Activated CD4-positive, alpha-beta T cell treated with anti-CD3 and anti-CD28 coated beads for 36 hours (primary cell): ENCODE measurements at places on chromosomes 12 and 14.

DNA sequence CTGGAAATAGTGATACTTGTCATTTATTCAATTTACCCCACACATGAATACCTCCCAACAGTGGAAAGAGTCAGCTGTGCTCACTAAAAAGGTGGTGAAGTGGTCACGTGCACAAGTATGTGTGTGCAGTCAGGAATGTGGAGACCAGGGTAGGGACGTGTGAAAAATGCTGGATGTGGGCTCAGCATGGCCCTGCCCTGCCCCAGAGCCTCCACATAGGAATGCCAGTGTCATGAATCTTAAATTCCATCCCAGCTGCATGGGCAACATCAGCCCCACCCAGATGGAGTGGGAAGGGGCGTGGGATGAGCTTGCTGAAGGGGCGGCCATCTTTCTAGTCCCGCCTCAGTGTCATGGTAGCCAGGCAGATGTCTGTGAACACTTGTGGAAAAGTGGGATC is 87.7 kb downstream of the C12orf75 start:
- H3K4me1 ChIP-seq, result peaks cover 2% of the 10 kb centered on the region
- H3K27ac ChIP-seq, result no peak overlapping the region
- H3K27me3 ChIP-seq, result no peaks in the 10 kb centered on the region
- no peak overlapping the region for H3K4me3 ChIP-seq
- DNase-seq, result no peak
- H3K36me3 ChIP-seq, result no peaks in the 10 kb centered on the region

- DNase-seq, result peak; percentile 97
- H3K36me3 ChIP-seq, result peaks cover 24% of the 10 kb centered on the region
- peak within 1 kb of the TSS; percentile 80 for H3K4me3 ChIP-seq
Measured at GRCh38 chr14:73886449-73887317, at the start of gene ZNF410. ZNF410 (plus strand) TSS chr14:73886859; CDS start chr14:73892176, 5,317 bp downstream.

DNA sequence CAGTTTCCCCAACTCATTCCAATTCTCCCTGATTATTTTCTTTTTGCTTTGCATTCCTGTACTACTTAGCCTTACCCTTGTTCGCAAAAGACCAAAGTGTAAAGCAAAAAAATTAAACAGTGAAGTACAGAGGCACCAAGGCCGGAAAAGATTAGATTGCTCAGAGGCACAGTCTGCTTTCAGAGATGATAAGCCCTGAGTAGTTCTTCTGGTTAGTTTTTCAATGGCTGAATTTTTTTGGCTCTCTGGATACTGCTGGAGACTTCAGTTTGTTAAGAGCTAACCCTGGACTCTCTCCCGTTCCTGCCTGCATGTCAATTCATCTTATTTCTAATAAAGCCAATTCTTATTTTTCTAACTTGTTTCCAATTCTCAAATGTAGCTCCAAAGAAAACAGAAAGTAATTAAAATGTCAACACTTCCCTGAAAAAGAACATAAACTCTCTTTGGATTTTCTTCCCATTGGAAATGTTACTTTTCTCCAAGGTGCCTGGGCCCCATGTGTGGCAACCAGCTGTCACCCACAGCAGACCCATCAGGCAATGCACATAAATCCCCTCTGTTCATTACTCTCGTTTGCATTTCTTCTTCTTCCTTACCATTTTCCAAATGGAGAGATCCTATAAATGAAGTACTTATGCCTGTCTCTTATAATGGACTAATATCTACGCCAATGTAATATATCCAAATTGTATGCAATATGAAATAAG is 142.8 kb downstream of the BTG1 start:
- H3K36me3 ChIP-seq, result peaks cover 30% of the 10 kb centered on the region
- peak overlapping the region; percentile 26 for H3K4me3 ChIP-seq
- no peaks in the 10 kb centered on the region for H3K27me3 ChIP-seq
- DNase-seq, result no peak
- H3K4me1 ChIP-seq, result peaks cover 49% of the 10 kb centered on the region

GRCh38 chr12:41174602-41175001 is 13.5 kb upstream of the PDZRN4 start:
- H3K27me3 ChIP-seq, result no peaks in the 10 kb centered on the region
- DNase-seq, result no peak
- H3K4me1 ChIP-seq, result no peaks in the 10 kb centered on the region
- H3K4me3 ChIP-seq, result no peak overlapping the region
- no peaks in the 10 kb centered on the region for H3K36me3 ChIP-seq

GRCh38 chr12:104712477-104712876 is 245.6 kb downstream of the SLC41A2 start:
- no peak overlapping the region for H3K4me3 ChIP-seq
- peaks cover 29% of the 10 kb centered on the region for H3K4me1 ChIP-seq
- no peak for DNase-seq
- no peaks in the 10 kb centered on the region for H3K36me3 ChIP-seq
- no peaks in the 10 kb centered on the region for H3K27me3 ChIP-seq
- no peak overlapping the region for H3K27ac ChIP-seq

DNA sequence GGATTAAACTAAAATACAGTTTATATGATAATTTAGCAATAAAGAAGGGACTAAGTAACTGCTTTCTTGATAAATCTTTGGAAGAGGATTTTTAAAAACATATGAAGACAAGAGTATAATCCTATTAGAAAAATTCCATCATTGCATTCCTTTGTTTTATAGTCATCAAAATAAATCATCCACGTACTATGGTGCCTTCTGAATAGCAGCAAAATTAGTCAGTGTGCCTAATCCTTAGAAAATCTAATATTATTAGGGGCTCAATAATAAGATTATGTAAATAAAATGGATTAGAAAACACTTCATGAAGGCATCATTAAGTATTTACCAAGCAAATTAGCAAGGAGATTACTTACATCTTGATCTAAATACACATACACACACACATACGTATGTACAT is 102.1 kb downstream of the KCNH5 start:
- DNase-seq, result no peak
- peaks cover 3% of the 10 kb centered on the region for H3K27me3 ChIP-seq
- H3K36me3 ChIP-seq, result no peaks in the 10 kb centered on the region
- no peaks in the 10 kb centered on the region for H3K4me1 ChIP-seq
- no peak overlapping the region for H3K27ac ChIP-seq
- no peak overlapping the region for H3K4me3 ChIP-seq

DNA sequence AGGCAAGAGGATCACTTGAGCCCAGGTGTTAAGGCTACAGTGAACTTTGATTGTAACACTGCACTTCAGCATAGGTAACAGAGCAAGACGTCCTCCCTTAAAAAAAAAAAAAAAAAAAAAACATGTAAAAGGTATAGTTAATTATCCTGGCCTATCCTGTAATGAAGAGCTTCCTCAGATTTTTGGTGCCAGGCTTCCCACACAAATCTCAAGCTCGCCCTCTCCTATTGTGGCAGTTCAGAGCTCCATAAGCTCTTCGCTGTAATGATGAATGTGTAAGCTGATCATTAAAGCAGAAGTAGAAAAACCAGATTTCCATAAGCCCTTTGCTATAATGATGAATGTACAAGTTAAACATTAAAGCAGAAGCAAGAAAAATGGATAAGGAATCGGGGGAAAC is 2.0 kb upstream of the SLC39A2 start:
- H3K4me1 ChIP-seq, result peaks cover 32% of the 10 kb centered on the region
- H3K4me3 ChIP-seq, result no peak overlapping the region
- DNase-seq, result no peak

DNA sequence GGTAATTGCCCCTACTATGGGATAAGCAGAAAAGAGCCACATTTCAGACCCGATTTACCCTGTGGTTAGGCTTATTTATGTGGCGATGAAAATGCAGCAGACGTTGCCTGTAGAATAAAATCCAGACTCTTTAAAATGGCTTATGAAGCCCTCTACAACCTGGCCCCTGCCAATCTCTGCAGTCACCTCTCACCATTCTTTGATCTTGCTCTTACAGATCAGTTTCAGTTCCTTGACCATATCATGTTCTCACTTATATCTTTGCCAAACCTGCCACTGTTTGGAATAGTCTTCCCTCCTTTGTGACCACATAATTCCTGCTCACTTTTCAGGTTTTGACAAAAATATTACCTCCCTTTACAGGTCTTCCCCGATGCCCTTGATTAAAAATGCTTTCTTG is 264.3 kb upstream of the GARIN6 start:
- no peaks in the 10 kb centered on the region for H3K27me3 ChIP-seq
- no peak overlapping the region for H3K4me3 ChIP-seq
- H3K27ac ChIP-seq, result no peak overlapping the region
- no peaks in the 10 kb centered on the region for H3K4me1 ChIP-seq

- H3K36me3 ChIP-seq, result no peaks in the 10 kb centered on the region
- no peak overlapping the region for H3K27ac ChIP-seq
Measured at GRCh38 chr12:72242946-72243345, 29.2 kb upstream of the TRHDE start.

DNA sequence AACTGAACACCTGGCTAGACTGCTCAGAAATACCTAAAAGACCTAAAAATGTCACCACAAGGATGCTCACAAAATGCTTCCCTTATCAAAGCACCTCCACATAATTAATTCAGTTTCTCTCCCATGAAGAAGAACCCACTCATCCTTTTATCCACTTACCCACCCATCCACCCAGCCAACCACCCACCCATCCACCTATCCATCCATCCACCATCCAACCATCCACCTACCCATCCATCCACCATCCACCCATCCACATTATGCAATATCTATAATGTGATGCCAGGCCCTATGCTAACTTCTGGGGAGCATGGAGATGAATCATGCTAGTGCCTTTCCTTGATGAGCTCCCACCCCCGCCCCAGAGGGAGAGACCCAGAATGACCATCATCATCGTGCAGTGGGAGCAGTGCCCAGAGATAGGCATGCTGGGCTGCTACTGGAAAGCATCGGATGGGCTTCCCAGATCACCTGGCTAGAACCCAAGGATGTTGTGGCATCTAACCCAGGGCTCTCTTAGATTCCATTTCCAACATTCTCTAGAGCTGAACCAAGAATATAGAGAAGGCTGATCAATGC is 166.6 kb downstream of the TTC7B start:
- H3K36me3 ChIP-seq, result no peaks in the 10 kb centered on the region
- no peaks in the 10 kb centered on the region for H3K27me3 ChIP-seq
- no peaks in the 10 kb centered on the region for H3K4me1 ChIP-seq
- no peak overlapping the region for H3K27ac ChIP-seq
- no peak overlapping the region for H3K4me3 ChIP-seq

DNA sequence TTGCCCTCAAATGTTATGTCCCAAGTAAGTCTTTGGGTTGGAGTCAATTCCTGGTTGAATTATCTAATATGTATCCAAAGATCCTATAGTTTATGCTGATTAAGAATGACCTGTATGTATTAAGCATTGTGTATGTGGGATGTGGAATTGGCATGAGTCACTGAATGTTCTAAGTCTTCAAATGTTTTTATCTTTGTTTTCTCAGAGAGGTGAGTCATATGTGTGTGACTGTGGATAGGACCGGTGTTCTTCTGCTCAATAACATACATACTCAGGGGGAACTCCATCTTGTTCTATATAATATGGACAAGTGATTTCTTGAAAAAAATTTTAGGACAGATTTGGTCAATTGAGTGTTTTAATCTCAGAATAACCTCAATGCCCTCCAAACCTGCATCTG is 57.9 kb downstream of the NAV3 start:
- H3K4me3 ChIP-seq, result no peak overlapping the region
- H3K4me1 ChIP-seq, result no peaks in the 10 kb centered on the region
- DNase-seq, result no peak
- H3K36me3 ChIP-seq, result no peaks in the 10 kb centered on the region

DNA sequence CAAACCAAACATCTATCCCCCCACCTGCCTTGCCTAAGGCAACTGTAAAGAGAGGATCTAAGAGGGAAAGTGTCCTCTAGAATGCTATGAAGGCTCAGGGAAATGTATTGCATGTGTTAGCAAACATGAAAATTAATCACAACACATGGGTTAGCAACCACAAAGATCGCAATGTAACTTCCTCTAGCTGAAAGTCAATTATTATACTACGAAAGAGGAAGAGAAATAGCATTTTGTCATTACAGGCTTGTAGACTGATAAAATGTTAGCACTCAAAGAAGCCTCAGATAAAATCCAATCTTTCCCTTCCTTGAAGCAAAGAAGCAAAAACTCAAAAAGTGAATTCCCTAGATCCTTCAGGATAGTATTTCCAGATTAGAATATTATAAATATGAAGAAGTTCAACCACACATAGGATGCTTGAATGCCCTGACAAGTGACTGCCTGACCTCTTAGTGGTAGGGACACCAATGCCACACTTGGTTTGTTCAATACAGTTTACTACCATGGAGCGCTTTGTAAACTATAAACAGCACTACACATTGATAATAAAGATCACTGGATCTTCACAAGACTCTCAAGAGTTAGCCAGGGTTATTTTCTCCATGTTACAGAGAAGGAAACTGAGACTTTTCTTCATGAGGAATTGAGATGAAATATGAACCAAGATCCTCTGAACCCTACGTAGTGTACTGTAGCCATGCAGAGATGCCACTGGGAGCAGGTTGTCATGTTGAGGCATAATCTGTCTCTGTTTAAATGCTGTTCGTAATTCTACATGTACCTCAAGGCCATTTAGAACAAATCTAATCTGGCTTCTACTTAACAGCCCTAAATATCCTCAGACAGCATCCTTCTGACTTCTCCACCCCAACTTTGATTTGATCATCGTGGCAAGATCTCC is 100.7 kb downstream of the ITPR2 start:
- no peak for DNase-seq
- H3K27ac ChIP-seq, result no peak overlapping the region
- peaks cover 7% of the 10 kb centered on the region for H3K36me3 ChIP-seq
- peaks cover 63% of the 10 kb centered on the region for H3K4me1 ChIP-seq
- no peaks in the 10 kb centered on the region for H3K27me3 ChIP-seq
- H3K4me3 ChIP-seq, result no peak overlapping the region

DNA sequence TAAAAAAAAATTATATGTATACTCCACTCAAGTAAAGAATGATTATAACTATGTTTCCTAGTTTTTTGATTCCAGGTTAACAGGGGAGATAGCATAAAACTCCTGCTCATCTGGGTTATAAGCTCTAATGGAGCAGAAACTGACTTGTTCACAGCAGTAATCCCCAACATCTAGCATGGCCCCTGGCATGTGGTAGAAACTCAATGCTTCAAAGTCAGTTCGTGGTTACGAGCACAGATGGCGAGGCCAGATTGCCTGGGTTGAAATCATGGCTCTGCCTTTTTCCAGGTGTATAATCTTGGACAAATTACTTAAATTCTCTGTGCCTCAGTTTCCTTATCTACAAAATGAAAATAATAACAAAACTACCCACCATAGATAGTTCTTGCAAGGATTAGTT is 183.8 kb downstream of the TTC7B start:
- no peak for DNase-seq
- H3K4me3 ChIP-seq, result no peak overlapping the region
- no peak overlapping the region for H3K27ac ChIP-seq
- H3K4me1 ChIP-seq, result no peaks in the 10 kb centered on the region

- H3K36me3 ChIP-seq, result no peaks in the 10 kb centered on the region
- no peaks in the 10 kb centered on the region for H3K27me3 ChIP-seq
- no peak overlapping the region for H3K27ac ChIP-seq
- H3K4me1 ChIP-seq, result no peaks in the 10 kb centered on the region
- H3K4me3 ChIP-seq, result no peak overlapping the region
Measured at GRCh38 chr12:85821206-85821605, 15.0 kb downstream of the RASSF9 start.

GRCh38 chr12:71888521-71888920 is 49.0 kb downstream of the TBC1D15 start:
- peaks cover 38% of the 10 kb centered on the region for H3K36me3 ChIP-seq
- H3K4me1 ChIP-seq, result peaks cover 16% of the 10 kb centered on the region
